Activated gamma-delta T cell treated with Interleukin-2 at 50 U/mL for 16 hours (primary cell): ENCODE measurements at places on chromosomes 7 and 10.

- DNase-seq, result no peak
These were observed 481.6 kb downstream of the TNS3 start for GRCh38 chr7:47100148-47100816.

- DNase-seq, result no peak
These were observed 80.8 kb upstream of the PRSS1 start for GRCh38 chr7:142668495-142668894.

DNA sequence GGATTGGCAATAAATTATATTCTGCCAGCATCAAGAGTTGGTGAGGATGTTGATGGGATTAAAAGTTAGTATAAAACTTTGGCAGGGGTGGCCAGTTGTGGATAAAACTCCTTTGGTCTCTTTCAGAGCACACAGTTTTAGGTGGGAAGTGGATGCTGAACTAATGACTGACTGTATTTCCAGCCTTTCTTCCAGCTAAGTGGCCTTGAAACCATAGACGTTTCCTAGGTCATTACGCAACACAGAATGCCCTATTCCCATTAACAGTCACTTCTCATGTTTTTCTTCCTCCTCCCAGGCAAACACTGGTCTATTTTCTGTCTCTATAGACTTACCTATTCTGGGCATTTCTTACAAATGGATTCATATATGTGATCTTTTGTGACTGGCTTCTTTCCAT, 467.4 kb downstream of the NEBL start:
- no peak for DNase-seq

- no peak for DNase-seq
These were observed 1.8 kb upstream of the WAPL start for GRCh38 chr10:86523348-86523747.

GRCh38 chr7:138125598-138126111, 49.4 kb downstream of the AKR1D1 start:
- no peak for DNase-seq

- no peak for DNase-seq
These were observed 110.4 kb downstream of the OSBPL3 start for GRCh38 chr7:24869572-24869971.

GRCh38 chr7:27920281-27920946, 180.5 kb downstream of the TAX1BP1 start:
- DNase-seq, result no peak

GRCh38 chr10:121478556-121478955, 119.7 kb downstream of the FGFR2 start:
- DNase-seq, result no peak

DNA sequence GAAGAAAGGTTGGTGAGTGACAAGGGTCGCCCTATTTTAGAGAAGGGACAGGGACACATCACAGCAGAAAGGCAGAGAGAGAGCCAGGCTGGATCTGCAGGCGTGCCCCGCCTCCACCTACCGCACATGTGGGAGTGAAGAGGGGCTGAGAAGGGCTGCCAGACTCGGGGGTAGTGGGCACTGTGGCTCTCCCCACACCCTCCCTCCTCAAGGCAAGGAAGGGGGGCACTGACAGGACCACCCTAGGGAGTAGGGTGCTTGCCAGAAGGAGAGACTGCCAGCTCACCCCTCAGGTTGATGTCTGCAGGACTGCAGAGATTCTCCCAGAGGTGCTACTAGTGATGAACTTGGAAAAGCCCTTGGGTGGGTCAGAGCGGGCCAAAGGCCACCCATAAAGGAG, 62.8 kb upstream of the ZRANB1 start:
- no peak for DNase-seq

DNA sequence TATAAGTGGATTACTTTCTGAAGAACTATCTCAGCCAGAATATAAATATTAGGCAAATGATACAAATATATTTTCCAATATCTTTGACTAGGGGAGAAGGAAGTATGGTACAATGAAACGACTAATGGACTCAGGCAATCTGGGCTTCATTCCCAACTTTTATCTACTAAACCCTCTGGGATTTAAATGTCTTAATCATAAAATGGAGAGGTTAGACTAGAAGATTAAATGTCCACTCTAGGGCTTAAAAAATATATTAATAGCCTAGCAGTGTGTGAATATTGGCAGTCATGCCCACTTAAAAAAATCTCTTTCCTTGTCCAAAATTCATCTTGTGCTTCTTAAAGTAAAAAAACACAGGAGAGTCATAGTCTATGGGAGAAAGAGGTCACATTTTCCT, 98.3 kb downstream of the CTTNBP2 start:
- DNase-seq, result no peak

DNA sequence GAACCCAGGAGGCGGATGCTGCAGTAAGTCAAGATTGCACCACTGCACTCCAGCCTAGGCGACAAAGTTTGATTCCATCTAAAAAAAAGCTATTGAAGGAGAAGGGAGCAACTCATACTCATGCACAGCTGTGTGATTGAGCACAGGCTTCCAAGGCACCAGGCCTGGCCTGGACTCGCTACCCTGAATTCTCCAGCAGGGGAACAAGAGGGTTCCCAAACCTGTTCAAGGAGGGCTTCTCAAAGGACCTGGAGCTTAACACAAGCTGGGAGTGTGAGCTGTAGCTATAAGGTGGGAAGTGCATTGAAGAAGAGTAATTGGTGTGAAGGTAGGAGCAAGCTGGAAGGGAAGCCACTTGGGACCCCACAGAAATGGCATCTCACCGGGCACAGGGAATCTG, 15.1 kb upstream of the DDIT4 start:
- DNase-seq, result no peak

- no peak for DNase-seq
These were observed 404 bp upstream of the FMC1 start for GRCh38 chr7:139340808-139341057.

- no peak for DNase-seq
These were observed 40.4 kb downstream of the AFAP1L2 start for GRCh38 chr10:114363745-114364454.
